HFFc6 (cell line): ENCODE measurements at places on chromosomes 6 and 20. TPM values are rescaled to one million over a fixed set of nuclear protein-coding genes. Genes with fewer than 3 reads are reported as not detected.

LY6G6F gene
- total RNA-seq = not detected in 3 replicates

OR5V1 gene
- total RNA-seq = not detected in 3 replicates

MYLK2 gene
- total RNA-seq = 0.20 to 0.30 TPM in 2 of 3 replicates, not detected in the other

HCK gene
- total RNA-seq = not detected in 3 replicates

PNLDC1 gene
- total RNA-seq = not detected in 3 replicates

COMMD7 gene
- 47.8 to 48.9 TPM (median 48.2 TPM) in 3 replicates for total RNA-seq

WASF1 gene
- total RNA-seq = 11.6 to 13.5 TPM (median 12.2 TPM) in 3 replicates

KCNK16 gene
- not detected in 3 replicates for total RNA-seq

TENT5A gene
- total RNA-seq = 58.2 to 67.2 TPM (median 65.1 TPM) in 3 replicates

CLPSL1 gene
- not detected in 3 replicates for total RNA-seq

- H3K4me1 ChIP-seq = no peaks in the 10 kb centered on the region
- H3K27ac ChIP-seq = no peak overlapping the region
- H3K4me3 ChIP-seq = no peak overlapping the region
- no peak for DNase-seq
- peaks cover 42% of the 10 kb centered on the region for H3K27me3 ChIP-seq
These were observed 43.2 kb downstream of the YTHDF1 start for GRCh38 chr20:63172726-63173125.

GRCh38 chr6:113293423-113293740, 563.8 kb upstream of the MARCKS start:
- no peak for DNase-seq
- H3K27ac ChIP-seq = no peak overlapping the region
- peaks cover 24% of the 10 kb centered on the region for H3K4me1 ChIP-seq
- H3K4me3 ChIP-seq = no peak overlapping the region
- no peaks in the 10 kb centered on the region for H3K36me3 ChIP-seq
- H3K27me3 ChIP-seq = no peaks in the 10 kb centered on the region

DNA sequence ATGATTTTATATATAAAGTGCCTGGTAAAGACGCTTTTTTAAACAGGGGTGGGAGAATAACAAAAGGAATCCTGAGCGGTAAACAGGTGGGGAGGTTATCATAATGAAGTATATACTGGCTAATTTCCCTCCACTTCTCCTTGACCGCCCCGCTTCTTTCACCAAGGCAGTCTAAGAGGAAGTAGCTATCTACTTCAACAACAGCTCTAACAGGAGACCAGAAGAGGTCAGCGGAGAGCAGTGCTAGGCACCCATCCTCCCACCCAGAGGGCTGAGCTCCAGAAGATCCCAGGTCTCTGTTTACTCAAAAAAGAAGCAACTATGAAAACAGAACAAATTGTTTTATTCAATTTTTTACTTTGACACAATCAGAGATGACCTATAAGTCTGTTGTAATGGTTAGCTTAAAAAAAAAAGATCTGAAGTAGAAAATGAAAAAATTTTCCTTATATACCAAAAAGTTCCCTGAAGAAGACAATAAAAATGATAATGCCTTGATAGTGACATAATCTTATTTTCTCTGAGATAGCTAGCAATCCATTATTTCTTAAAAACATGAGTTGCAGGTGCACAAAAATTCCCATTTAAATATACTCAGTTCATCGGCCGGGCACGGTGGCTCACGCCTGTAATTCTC, 141.1 kb downstream of the PDSS2 start:
- no peak overlapping the region for H3K4me3 ChIP-seq
- no peaks in the 10 kb centered on the region for H3K36me3 ChIP-seq

GRCh38 chr6:15524861-15525401, 137.9 kb downstream of the DTNBP1 start:
- no peak overlapping the region for H3K27ac ChIP-seq
- H3K4me1 ChIP-seq = peaks cover 11% of the 10 kb centered on the region
- no peak for DNase-seq
- peaks cover 50% of the 10 kb centered on the region for H3K36me3 ChIP-seq
- H3K4me3 ChIP-seq = no peak overlapping the region
- peaks cover 4% of the 10 kb centered on the region for H3K27me3 ChIP-seq

DNA sequence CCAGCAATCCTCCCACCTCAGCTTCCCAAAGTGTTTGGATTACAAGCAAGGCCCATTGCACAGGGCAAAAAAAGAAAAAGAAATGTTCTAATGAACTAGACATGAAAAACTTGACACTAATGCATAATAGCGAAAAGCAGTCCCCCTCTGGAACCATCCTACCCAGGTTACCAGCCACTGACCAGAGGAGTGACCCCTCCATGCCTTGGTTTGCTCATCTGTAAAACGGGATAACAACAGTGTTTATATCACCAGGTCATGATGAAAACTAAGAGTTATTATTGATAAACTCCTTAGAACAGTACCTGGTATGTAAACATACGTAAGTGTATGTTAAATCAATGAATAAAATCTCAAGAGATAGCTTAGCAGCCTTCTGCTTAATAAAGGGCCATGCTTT, 3.3 kb upstream of the NHSL1 start:
- no peaks in the 10 kb centered on the region; the same call in 1 of the 2 replicates for H3K4me1 ChIP-seq
- no peak overlapping the region for H3K27ac ChIP-seq
- no peaks in the 10 kb centered on the region for H3K36me3 ChIP-seq
- DNase-seq = no peak

DNA sequence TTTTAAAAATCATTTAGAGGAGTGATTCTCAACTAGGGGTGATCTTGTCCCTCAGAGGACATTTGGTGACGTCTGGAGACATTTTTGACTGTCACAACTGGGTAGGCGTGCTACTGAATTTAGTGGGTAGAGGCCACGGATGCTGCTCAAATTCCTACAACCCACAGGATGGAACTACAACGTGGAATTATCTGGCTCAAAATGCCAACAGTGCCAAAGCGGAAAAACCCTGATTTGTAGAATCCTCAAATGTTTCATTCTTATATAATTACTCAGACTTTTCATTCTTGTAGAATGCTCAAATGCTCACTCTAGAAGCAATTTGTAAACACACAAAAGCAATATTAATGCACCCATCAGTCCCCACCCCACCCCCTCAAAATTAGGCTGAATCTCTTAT, 229.8 kb downstream of the ZMYND8 start:
- H3K27me3 ChIP-seq = peaks cover 2% of the 10 kb centered on the region; the same call in 1 of the 2 replicates
- no peaks in the 10 kb centered on the region for H3K36me3 ChIP-seq
- peak overlapping the region; percentile 42 for H3K4me3 ChIP-seq
- H3K4me1 ChIP-seq = peaks cover 62% of the 10 kb centered on the region
- peak; percentile 71 for DNase-seq
- H3K27ac ChIP-seq = peak overlapping the region; percentile 86

DNA sequence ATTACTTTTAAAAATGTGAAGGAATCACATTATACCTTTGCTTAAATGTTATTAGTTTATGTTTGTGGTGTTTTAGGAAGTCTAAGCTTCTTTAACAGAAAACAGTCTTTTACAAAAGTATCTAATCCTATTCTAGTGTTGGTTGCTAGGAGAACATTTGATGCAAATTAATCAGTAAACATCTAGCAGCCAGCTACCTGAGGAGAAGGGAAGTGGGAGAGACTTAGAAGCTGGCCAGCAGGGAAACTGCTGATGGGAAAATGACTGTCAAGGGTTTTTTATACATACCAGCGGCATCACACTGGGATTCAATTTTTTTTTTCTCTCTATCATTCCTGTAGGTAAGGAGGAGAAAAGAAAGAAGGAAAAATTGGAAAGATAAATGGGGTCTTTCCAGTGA, 686.0 kb upstream of the MMS22L start:
- no peaks in the 10 kb centered on the region for H3K4me1 ChIP-seq
- H3K4me3 ChIP-seq = no peak overlapping the region
- H3K27ac ChIP-seq = no peak overlapping the region
- no peaks in the 10 kb centered on the region for H3K36me3 ChIP-seq
- H3K27me3 ChIP-seq = no peaks in the 10 kb centered on the region
- DNase-seq = no peak

DNA sequence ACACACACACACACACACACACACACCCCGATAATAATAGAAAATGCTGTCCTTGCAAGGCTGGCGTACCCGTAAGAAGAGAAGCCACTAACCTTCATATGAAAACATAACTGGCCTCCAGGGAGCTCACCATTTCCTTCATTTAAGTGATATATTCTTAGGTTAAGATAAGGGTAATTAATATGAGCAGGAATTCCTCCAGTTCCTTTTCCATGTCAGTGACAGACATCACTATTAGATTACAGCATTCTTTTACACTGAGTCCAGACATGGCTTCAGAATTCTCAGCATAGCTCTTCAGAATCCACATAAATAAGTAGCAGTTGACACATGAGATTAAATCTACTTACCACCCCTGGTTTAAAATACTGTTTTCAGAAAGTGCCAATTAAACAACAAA, 121.9 kb downstream of the SIM1 start:
- H3K4me1 ChIP-seq = peaks cover 60% of the 10 kb centered on the region
- peaks cover 10% of the 10 kb centered on the region for H3K36me3 ChIP-seq
- H3K27me3 ChIP-seq = no peaks in the 10 kb centered on the region
- peak overlapping the region; percentile 77 for H3K27ac ChIP-seq

GRCh38 chr6:53767941-53768340, 26.9 kb upstream of the LRRC1 start:
- H3K4me1 ChIP-seq = peaks cover 29% of the 10 kb centered on the region
- H3K27ac ChIP-seq = no peak overlapping the region
- no peaks in the 10 kb centered on the region; the same call in 1 of the 2 replicates for H3K27me3 ChIP-seq
- no peaks in the 10 kb centered on the region for H3K36me3 ChIP-seq

- H3K4me1 ChIP-seq = peaks cover 14% of the 10 kb centered on the region
- DNase-seq = no peak
- H3K27ac ChIP-seq = no peak overlapping the region
- H3K36me3 ChIP-seq = 0 out of 2 replicates have a peak, but pooled peaks cover 3% of the 10 kb centered on the region
These were observed 53.0 kb upstream of the TCF21 start for GRCh38 chr6:133835901-133836300.

DNA sequence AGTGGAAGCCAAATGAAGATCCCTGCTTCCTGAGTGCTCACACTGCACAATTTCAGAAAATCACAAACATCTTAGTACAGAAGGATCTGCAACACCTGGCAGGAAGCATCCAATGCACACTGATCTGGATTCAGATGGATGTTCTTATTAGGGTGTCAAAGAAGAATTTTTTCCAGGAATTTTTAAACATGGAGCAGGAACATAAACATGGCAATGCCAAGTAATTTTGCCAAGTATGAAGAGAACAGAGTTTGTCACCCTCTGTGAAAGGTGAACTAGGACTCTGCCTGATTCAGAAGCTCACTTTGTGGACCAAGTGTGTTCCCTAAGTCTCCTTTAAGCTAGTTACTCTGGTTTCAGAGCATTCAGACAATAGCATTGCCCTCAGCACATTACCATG, 208.5 kb downstream of the EPHA7 start:
- no peak for DNase-seq
- H3K4me1 ChIP-seq = no peaks in the 10 kb centered on the region
- H3K4me3 ChIP-seq = no peak overlapping the region
- no peaks in the 10 kb centered on the region for H3K36me3 ChIP-seq

DNA sequence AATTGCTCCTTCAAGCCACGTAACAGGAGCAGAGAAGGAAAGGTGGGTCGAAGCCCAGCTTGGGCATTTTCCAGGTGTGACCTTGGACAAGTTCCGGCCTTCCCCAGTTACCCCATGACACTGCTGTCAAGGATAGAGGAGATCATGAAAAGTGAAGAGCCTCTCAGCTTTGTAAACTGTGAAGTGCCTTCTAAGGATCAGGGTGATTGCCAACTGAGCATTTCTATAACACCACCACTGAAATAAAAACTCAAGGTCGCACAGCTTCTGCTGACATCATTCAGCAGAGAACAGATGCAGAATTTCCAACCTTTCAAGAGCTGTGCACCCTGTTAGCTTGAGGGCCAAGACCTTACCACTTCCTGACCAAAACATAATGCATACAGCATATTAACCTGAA, 24.0 kb upstream of the ZMYND8 start:
- H3K27ac ChIP-seq = peak overlapping the region; percentile 91; the same call in 1 of the 2 replicates
- H3K4me3 ChIP-seq = no peak overlapping the region
- H3K36me3 ChIP-seq = no peaks in the 10 kb centered on the region

DNA sequence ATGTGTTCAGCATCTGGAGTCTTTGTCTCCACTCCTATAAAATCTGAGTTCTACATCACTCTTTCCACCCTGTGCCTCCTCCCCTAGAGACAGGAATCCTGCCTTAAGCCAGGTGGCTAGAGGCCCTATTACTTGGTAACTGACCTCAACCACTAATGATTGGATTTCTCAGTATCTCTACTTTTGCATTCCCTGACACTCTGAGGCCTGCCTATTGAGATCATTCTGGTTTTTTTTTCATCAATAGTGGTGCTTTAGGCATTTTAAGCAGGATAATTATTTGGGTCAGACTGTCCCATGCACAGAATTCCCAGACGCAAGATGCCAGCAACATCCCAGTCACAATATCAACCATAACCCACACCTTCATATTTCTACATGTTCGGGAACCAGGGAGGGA, 3.9 kb upstream of the GCM1 start:
- no peak overlapping the region for H3K27ac ChIP-seq
- no peak for DNase-seq
- H3K27me3 ChIP-seq = peaks cover 10% of the 10 kb centered on the region
- H3K36me3 ChIP-seq = no peaks in the 10 kb centered on the region

GRCh38 chr20:38338849-38339520, 7.3 kb upstream of the LBP start:
- no peak overlapping the region for H3K4me3 ChIP-seq
- peaks cover 34% of the 10 kb centered on the region for H3K27me3 ChIP-seq
- H3K4me1 ChIP-seq = no peaks in the 10 kb centered on the region
- peaks cover 6% of the 10 kb centered on the region; the same call in 1 of the 2 replicates for H3K36me3 ChIP-seq
- H3K27ac ChIP-seq = no peak overlapping the region

GRCh38 chr6:21732731-21733130, 139.2 kb downstream of the SOX4 start:
- H3K4me1 ChIP-seq = peaks cover 16% of the 10 kb centered on the region
- no peak overlapping the region for H3K27ac ChIP-seq
- no peak overlapping the region for H3K4me3 ChIP-seq
- H3K36me3 ChIP-seq = no peaks in the 10 kb centered on the region
- no peak for DNase-seq
- no peaks in the 10 kb centered on the region; the same call in 1 of the 2 replicates for H3K27me3 ChIP-seq

DNA sequence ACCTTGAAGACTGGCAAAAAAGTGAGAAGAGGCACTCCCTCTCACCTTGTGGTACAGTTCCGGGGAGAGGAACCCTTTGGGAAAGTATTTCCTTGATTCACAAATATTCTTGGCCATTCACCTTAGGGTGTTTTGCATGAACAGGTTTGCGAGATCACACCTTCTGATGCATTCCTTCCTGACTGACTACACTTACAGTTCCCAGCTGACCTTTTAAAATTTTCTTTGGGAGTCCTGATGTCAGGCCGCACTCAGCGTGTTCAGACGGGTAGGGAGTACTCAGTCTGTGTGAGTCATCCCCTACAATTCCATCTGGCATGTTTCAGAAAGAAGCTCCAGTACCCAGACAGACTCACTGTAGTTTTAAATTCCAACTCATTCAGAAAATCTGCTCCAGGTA, 1.7 kb downstream of the ADGRF4 start:
- H3K27ac ChIP-seq = no peak overlapping the region
- no peaks in the 10 kb centered on the region for H3K36me3 ChIP-seq
- H3K4me1 ChIP-seq = peaks cover 17% of the 10 kb centered on the region; the same call in 1 of the 2 replicates
- no peaks in the 10 kb centered on the region for H3K27me3 ChIP-seq
- peak; percentile 8 for DNase-seq
- H3K4me3 ChIP-seq = no peak overlapping the region

- no peaks in the 10 kb centered on the region for H3K27me3 ChIP-seq
- H3K36me3 ChIP-seq = no peaks in the 10 kb centered on the region
- no peaks in the 10 kb centered on the region for H3K4me1 ChIP-seq
- DNase-seq = no peak
- H3K4me3 ChIP-seq = no peak overlapping the region
These were observed 407.4 kb upstream of the RGS17 start for GRCh38 chr6:153538491-153538890.
